Testis (tissue), 5 donors: ENCODE measurements at places on chromosomes 6 and 20.

DNA sequence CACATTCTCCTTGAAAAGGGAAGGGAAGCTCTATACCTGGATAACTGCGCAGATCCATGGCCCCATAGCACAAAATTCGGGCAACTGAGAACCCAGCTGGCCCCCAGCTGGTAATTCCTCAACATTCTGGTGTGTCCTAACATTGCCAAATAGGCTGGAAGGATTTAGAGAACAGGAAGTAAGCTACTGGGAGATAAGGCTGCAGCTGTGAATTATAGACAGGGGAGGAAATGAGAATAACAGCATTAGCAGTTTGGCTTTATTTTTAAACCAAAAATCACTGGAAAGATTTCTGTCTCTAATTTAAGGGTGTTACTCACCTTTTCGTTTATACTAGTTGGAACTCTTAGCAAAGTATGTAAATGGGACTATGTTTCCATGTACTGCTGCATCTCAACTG, 97.2 kb downstream of the TULP4 start:
- no peak for DNase-seq

GRCh38 chr6:36947570-36948351, 6.8 kb upstream of the PI16 start:
- DNase-seq, result no peak

GRCh38 chr20:52294106-52294628, 102.6 kb upstream of the ZFP64 start:
- DNase-seq, result no peak

DNA sequence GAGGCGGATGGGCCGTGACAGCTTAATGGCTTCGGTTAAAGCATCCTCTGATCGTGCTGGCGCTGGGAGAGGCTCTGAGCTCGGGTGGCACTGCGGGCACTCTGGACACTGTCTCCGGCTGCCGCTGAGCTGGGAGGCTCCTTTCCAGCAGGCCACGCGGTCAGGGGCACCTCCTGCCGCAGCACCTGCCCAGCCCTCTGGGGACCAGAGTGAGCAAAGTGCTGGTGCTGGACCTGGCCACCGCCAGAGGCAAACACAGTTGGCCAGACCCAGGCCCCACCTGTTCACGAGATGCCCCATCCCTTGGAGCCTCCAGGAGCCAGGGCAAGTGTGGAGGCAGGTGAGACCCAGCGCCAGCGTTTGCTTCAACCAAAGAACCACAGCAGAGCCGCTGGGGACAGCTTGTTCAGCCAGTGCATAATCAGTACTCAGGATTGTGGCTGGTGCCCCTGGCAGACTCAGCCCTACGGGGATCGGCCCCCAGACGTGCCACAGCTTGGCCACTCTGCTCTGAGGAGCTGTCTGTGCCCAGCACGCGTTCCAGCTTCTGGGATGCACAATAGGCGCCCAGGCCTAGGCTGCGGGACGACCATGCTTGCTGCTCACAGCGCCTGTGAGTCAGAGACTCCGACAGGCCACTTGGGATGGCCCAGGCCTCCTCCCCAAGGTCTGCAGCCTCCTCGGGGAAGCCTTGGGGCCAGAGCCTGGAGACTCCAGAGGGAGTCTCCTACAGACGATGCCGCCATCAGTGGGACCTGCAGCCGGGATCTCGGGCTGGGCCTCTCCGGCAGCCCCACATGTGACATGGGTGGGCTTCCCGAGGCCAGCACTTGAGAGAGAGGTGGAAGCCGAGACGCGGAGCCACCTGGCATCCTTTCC, 38.2 kb upstream of the SLCO4A1 start:
- no peak for DNase-seq

DNA sequence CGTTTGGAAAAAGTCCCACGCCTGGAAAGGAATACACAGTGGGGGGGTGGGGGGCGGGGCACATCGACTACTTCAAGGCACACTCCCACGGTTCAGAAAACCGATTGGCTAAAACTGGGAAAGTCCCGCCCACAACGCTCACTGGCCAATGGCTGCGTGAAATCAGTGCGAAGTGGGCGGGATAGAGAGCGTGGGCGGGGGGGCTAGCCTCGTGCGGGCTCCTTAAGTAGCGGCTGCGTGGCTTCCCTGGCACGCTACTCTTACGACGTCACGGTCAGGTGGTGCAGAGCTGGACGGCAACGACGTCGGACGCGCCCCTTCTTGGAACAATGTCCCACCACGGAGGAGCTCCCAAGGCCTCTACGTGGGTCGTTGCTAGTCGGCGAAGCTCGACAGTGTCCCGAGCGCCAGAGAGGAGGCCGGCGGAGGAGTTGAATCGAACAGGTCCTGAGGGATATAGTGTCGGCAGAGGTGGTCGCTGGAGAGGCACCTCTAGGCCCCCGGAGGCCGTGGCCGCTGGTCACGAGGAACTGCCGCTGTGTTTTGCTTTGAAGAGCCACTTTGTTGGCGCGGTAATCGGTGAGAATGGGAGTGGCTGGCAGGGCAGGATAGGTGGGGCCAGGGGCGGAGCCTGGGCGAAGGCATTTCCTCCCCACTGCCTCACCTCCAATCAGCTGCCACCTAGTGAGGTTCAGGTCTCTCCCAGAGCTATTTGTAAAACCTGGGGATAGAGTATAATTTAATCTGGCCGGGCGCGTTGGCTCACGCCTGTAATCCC, at the start of gene DDX43:
DDX43 (plus strand) TSS at position 252 of the 778 bp plus-strand sequence; CDS start at position 330, 78 bp downstream.
- peak; percentile 92 for DNase-seq
